ENCODE measurements at places on chromosomes 7 and 10. TPM values are rescaled to one million over a fixed set of nuclear protein-coding genes. Genes with fewer than 3 reads are reported as not detected.

NPSR1 gene
- 0.06 TPM for polyA plus RNA-seq

DNA sequence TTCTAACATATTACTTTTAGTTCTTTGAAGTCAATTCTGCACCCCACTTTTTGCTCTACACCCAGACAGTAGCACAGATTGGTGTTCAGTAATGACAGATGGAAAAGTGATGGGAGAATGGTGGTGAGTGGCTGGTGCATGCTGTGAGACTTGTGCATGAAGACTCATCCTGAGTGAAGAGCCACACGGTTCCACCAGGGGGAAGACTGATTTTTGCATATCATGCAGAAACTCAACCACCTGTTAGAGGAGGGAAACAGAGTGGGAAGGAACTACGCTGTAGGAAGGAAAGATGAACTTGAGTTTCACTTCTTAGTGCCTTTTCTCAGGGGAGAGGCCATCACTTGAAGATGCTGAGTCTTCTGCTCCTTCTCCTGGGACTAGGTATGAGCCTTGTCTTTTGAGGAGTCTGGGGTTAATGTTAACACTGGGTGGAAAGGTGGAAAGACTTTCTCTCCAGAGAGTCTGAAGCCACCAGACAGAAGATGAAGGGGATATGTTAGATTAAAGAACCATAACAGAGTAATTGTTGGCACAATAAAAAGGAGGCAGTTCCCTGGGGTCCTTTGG is 9.3 kb upstream of the PRSS1 start:
- DNase-seq: no peak

C10orf62 gene
- polyA plus RNA-seq: 0.31 TPM

GRCh38 chr10:73940634-73941221 is 29.8 kb downstream of the PLAU start:
- DNase-seq: peak; percentile 76

SSBP1 gene
- polyA plus RNA-seq: 122 TPM

DNA sequence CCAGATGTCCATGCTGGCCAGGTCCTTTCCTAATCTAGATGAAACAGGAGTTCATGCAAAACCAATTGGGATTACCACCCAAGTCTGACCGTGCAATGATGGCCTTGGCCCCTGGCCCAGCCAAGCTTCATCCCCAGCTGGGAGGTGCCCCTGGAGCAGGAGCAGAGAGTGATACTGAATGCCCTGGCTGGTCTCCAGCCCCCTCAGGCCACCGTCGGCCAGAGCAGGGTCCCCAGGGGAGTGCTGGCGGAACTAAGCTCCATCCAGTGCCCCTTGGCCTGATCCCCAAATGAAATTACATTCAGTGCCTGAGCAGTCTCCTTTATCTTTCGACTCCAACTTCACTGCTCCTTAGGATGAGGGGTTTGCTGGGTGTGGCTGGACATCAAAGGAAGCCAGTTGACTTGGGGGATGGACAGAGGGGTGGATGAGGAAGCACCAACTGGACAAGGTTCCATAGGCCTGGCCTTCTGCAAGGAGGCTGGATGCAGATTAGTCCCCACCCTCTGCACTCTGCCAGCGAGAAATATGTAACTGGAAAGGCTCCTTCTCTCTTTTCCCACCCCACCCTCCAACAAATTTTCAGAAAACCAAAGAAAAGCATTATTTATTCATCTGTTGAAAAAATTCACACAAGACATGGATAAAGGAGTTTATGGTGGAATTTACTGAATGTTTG is 275.5 kb downstream of the PLXNA4 start:
- DNase-seq: no peak

DNA sequence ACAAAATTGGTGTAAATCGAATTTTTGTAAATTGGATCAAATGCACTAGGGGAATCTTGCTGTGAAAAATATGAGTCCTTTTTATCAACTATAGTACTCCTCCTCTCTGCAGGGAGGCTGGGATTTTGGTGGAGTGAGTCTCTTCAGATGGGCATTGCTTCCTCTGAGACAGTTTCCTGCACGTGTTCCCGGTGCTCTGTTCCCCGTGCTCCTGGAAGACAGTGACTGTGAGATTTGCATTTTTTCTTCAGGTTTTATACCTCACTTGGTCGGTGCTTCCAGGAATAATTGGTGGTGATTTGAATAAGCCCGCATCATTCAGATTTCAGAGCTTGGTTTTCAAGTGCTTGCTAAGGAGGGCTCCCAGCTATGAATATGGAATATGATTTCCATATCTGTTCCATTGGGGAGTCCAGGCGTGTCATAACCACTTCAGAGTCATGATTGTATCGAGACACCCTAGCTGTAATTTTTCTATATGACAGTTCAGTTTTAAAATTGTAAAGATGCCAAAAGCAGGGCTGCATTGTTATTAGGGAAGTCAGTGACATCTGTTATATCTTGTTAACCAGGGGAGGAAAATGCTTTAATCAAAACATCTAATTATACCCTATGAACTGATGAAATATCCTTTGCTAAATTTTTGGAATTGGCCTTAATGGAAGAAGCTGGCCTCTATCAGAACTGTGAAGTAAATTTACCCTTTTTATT is 12.3 kb downstream of the AUTS2 start:
- no peak for DNase-seq

EPHB6 gene
- 24.5 TPM for polyA plus RNA-seq

NKX2-3 gene
- not detected for polyA plus RNA-seq

- no peak for DNase-seq
Measured at GRCh38 chr7:16743236-16743635, 10.3 kb upstream of the TSPAN13 start.

TAS2R41 gene
- polyA plus RNA-seq: not detected

KLLN gene
- polyA plus RNA-seq: 1.6 TPM

OR13A1 gene
- polyA plus RNA-seq: not detected

NUDT13 gene
- 10.4 TPM for polyA plus RNA-seq

GNAT3 gene
- polyA plus RNA-seq: not detected
